Activated T-helper 9 cell treated with anti-CD3 and anti-CD28 coated beads, Interleukin-2, amount 50 U/mL, for 16 hours (primary cell): ENCODE measurements at places on chromosomes 16 and 17.

DNA sequence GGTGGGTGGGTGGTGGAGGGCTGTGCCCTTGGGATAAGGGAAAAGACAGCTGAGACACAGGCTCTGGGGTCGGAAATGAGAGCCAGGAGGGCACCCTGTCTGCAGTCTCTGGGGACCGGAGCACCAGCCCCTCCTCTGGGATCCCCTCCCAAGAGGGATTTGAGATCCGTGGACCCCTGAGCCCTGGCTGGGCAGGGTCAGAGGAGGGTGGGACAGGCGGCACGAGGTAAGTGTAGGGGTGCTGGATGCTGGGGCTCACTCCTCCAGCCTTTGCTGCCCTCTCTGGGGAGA is 425 bp downstream of the SGSH start:
- no peak for DNase-seq

DNA sequence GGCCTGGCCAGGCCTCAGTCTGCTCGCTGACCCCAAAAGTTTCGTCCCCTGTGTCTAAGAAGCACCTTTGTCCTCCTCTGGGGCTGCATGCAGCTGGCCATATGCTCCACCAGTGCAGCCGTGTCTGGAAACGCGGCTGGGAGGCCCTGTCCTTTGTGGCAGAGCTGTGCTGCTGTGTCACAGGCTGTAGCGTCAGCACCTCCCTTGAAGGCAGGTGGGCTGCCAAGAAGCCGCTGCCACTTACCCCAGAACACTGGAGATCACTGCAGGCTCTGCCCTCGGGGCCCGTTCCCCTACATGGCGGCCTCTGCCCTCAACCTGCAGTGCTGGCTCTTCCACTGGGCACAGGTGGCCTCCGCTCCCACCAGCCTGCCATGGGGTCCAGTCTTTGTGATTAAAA is 15.7 kb upstream of the MC1R start:
- no peak for DNase-seq

- DNase-seq, result no peak
These were observed 14.9 kb upstream of the DHRS11 start for GRCh38 chr17:36576793-36577192.

DNA sequence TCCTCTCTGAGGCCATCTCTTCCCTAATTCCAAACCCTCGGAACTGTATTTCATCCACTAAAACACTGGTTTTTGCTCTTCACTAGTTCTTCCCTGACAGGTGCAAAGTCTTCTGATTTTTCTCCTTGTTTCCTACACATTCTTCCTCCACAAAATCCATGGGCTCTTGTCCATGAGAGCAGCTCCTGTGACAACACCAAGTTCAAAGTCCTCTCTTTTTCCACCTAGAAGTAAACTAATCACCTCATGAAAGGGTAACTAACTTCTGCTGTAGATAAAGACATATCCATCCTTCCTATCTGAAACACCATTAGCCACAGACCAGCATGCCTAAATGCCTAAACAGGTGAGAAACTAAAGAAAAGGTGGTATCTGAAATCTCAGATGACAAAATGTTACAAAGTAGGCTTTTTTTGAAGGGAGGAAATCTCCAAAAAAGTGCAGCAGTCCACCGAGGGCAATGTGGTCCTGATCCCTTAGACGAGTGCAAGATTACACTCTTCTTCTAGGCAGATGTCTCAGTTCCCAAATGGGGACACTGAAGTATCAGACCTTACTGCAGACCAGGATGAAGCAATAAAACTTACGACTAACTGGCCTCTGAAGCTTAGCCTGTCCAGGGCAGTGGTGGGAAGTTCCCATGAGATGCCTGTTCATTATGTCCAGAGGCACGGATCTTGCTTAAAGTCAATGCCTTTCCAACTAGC is 2.8 kb downstream of the PIP4K2B start:
- no peak for DNase-seq

- DNase-seq, result no peak
These were observed 978.6 kb downstream of the CDH8 start for GRCh38 chr16:61057635-61058034.
